Ecto neural progenitor cell (in vitro differentiated cells): ENCODE measurements at places on chromosomes 3 and 15.

- DNase-seq = no peak
These were observed 613.4 kb downstream of the ZPLD1 start for GRCh38 chr3:103048068-103048722.

- no peak for DNase-seq
These were observed 104.3 kb upstream of the RNU6-1 start for GRCh38 chr15:67944010-67944641.

- no peak for DNase-seq
These were observed 110.9 kb downstream of the BDH1 start for GRCh38 chr3:197444793-197445379.

DNA sequence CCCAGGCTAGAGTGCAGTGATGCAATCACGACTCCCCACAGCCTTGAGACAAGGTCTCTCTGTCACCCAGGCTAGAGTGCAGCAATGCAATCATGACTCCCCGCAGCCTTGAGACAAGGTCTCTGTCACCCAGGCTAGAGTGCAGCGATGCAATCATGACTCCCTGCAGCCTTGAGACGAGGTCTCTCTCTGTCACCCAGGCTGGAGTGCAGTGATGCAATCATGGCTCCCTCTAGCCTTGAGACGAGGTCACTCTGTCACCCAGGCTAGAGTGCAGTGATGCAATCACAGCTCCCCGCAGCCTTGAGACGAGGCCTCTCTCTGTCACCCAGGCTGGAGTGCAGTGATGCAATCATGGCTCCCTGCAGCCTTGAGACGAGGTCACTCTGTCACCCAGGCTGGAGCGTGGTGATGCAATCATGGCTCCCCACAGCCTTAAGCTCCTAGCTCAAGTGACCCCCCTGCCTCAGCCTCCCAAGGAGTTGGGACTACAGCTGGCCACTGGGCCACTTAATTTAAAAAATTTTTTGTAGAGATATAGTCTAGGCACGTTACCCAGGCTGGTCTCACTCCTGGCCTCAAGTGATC is 26.1 kb downstream of the TFRC start:
- no peak for DNase-seq

DNA sequence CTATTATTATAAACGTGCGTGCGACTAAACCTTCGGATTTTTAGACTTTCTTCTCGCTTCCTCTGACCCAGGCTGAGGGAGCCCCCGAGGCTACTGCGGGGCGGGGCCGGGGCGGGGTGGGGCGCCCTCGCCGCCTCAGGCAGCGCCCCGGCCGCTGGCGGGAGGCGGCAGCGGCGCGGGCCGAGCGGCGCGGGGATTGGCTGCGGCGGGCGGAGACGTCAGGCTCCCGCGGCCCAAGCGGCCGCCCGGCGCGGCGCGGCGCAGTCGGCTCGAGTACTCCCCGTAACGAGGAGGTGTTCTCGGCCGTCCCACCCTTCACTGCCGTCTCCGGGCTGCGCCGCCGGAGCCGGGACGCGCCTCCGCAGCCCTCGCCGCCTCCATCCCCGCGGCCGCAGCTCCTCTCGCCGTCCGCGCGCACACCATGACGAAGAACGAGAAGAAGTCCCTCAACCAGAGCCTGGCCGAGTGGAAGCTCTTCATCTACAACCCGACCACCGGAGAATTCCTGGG is at the start of gene ATP1B3:
Gene ATP1B3, plus strand, starts transcription at position 263 of the 510 bp plus-strand sequence. Its CDS starts 159 bp downstream, at position 422.
- peak; percentile 86 for DNase-seq

- no peak for DNase-seq
These were observed 21.1 kb upstream of the IQCF6 start for GRCh38 chr3:51799879-51800749.

- no peak for DNase-seq
These were observed 63.5 kb downstream of the FEM1B start for GRCh38 chr15:68340726-68341671.

GRCh38 chr3:114451561-114452018 is 157.8 kb downstream of the TIGIT start:
- DNase-seq = no peak

GRCh38 chr15:63599401-63600000 is 2.3 kb downstream of the FBXL22 start:
- peak; percentile 60 for DNase-seq

GRCh38 chr15:86016750-86017149 is 62.9 kb upstream of the AGBL1 start:
- DNase-seq = no peak

GRCh38 chr3:101099791-101100190 is 106.6 kb upstream of the ABI3BP start:
- no peak for DNase-seq

DNA sequence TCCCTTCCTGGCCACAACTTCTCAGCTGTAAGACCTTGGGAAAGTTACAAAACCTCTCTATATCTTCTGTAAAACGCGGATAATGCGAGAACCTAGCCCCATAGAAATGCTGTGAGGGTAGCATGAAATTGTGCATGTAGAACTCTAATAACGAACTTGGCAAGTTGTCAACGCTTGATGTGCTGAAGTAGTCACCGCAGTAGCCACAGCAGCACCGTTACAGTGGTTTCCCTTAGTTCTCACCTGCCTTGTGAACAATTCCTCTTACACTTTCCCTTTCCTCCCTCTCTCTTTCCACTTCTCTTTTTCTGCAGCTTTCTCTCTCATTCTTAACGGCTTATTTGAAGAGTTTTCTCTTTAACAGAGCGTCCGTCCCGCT is 447 bp upstream of the SHQ1 start:
- DNase-seq = no peak

DNA sequence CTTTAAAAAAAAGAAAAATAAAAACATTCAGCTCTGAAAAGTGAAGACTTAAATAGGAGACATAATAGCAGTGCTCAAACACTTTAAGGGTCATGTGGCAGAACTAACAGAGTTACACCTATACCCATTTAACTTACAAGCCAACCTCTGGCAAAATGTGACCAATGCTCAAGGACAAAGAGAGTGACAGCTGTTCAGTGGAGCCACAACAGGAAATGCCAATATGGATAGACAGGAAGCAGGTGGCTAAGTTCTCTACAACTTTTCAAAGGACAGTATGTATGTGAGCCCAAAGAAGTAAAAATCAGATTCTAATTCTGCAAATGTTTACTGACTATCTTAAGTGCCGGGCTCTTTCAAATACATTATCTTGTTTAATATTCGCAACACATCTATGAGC is 3.4 kb downstream of the TMCC1 start:
- no peak for DNase-seq
